Type B pancreatic cell (in vitro differentiated cells): ENCODE measurements at places on chromosomes 1 and 21. TPM values are rescaled to one million over a fixed set of nuclear protein-coding genes. Genes with fewer than 3 reads are reported as not detected.

RNF223 gene
- total RNA-seq, result 1.2 and 2.5 TPM in 2 replicates

SRSF4 gene
- 68.9 and 85.3 TPM in 2 replicates for total RNA-seq

MYOG gene
- 2.1 TPM in 1 of 2 replicates, not detected in the other for total RNA-seq

DNAI4 gene
- total RNA-seq, result 7.6 and 20.1 TPM in 2 replicates

KLHL12 gene
- total RNA-seq, result 24.4 and 33.8 TPM in 2 replicates

TLCD4 gene
- 6.9 and 17.7 TPM in 2 replicates for total RNA-seq

GRIK1 gene
- 4.1 and 6.1 TPM in 2 replicates for total RNA-seq

LPAR3 gene
- total RNA-seq, result 3.7 and 6.4 TPM in 2 replicates

UBE2U gene
- not detected in 2 replicates for total RNA-seq

TNFRSF25 gene
- total RNA-seq, result 27.0 and 29.4 TPM in 2 replicates

TFF2 gene
- total RNA-seq, result 5.2 and 11.3 TPM in 2 replicates

CLCA4 gene
- total RNA-seq, result 0.10 TPM in 1 of 2 replicates, not detected in the other

ANGPTL7 gene
- 0.70 TPM in 1 of 2 replicates, not detected in the other for total RNA-seq

PHACTR4 gene
- total RNA-seq, result 40.3 and 50.3 TPM in 2 replicates

DNA sequence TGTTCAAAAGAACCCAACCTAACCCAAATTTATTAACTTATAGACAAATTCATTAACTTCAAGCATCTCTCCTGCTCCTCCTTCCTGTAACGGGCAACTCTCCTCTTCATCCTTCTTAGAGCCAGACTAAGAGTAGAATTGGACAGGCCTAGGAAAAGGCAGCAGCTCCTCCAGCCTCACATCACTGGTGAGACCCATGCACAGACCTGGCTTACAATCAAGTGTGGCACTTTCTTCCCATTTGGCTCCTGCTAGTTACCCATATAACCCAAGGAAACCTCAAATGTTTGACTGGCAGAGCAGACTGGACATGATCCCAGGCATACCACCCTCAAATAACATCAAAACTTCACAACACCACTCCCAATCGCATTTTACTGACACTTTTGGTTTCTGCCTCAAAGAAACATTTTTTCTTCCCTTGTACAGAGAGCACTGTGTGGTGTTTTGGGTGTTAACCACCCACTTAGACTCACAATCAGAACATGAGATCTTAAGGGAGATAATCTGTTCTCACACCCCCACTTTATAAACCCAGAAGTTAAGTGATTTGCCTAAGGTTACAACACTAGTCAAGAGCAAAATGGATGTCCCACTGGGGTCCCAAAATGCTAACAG, 101.4 kb downstream of the SIPA1L2 start:
- peaks cover 16% of the 10 kb centered on the region for H3K36me3 ChIP-seq
- no peaks in the 10 kb centered on the region for H3K27me3 ChIP-seq
- peaks cover 33% of the 10 kb centered on the region for H3K4me1 ChIP-seq
- peak overlapping the region; percentile 95 for H3K27ac ChIP-seq

DNA sequence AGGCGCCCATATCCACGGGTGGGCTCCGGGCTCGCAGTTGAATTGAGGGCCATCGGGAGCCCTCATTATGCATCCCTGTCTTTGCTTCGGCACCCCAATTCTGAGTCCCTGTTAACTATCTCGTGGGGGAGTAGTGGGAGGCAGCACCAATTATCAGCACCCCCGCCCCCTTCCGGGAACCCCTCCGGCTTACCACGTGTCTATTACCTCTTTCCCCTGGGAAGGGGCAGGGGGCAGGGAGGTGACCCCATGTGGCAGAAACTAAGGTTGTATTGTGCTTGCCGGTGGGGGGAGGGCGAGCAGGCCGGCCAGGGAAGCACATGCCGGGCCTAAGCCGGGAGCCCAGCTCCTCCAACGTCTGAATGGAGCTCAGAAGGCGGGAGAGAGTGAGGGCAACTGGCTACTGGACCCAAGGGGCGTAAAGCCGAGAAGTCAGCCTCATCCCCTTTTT, 1.0 kb downstream of the LIN28A start:
- no peak for DNase-seq
- H3K27ac ChIP-seq, result no peak overlapping the region
- no peaks in the 10 kb centered on the region for H3K36me3 ChIP-seq
- peak overlapping the region; percentile 83 for H3K4me3 ChIP-seq
- peaks cover 61% of the 10 kb centered on the region for H3K27me3 ChIP-seq
- peaks cover 29% of the 10 kb centered on the region for H3K4me1 ChIP-seq

- no peaks in the 10 kb centered on the region for H3K27me3 ChIP-seq
- no peak overlapping the region for H3K4me3 ChIP-seq
- H3K4me1 ChIP-seq, result peaks cover 29% of the 10 kb centered on the region
- H3K27ac ChIP-seq, result no peak overlapping the region
Observed at GRCh38 chr1:201450721-201451291, 18.2 kb downstream of the PHLDA3 start.

- peaks cover 3% of the 10 kb centered on the region for H3K36me3 ChIP-seq
- peaks cover 21% of the 10 kb centered on the region for H3K4me1 ChIP-seq
- H3K4me3 ChIP-seq, result peak overlapping the region; percentile 92
- H3K27ac ChIP-seq, result peak overlapping the region; percentile 87
- DNase-seq, result peak; percentile 73
Observed at GRCh38 chr1:65148548-65149350, 746 bp downstream of the AK4 start.

DNA sequence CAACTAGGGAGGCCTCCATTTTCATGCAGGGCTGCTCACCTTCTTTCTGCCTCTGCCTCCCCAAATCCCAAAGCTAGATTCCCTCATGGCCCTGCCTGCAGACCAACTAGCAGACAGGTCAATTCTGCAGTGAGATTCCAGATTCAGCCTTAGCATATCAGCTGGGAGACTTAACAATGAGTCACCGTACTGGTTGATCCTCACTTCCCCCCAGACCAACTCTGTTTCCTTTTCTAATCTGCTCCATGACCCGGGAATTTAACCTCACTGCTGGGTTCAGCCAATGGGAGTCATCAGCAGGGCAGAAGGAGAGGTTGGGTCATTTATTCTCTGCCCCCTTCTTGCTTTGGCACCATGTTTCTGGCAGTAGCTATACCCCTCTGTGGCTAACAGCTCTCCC, 140.6 kb upstream of the GRIK3 start:
- peaks cover 46% of the 10 kb centered on the region for H3K27me3 ChIP-seq
- no peak overlapping the region for H3K4me3 ChIP-seq
- H3K27ac ChIP-seq, result no peak overlapping the region
- H3K36me3 ChIP-seq, result no peaks in the 10 kb centered on the region
- no peak for DNase-seq

DNA sequence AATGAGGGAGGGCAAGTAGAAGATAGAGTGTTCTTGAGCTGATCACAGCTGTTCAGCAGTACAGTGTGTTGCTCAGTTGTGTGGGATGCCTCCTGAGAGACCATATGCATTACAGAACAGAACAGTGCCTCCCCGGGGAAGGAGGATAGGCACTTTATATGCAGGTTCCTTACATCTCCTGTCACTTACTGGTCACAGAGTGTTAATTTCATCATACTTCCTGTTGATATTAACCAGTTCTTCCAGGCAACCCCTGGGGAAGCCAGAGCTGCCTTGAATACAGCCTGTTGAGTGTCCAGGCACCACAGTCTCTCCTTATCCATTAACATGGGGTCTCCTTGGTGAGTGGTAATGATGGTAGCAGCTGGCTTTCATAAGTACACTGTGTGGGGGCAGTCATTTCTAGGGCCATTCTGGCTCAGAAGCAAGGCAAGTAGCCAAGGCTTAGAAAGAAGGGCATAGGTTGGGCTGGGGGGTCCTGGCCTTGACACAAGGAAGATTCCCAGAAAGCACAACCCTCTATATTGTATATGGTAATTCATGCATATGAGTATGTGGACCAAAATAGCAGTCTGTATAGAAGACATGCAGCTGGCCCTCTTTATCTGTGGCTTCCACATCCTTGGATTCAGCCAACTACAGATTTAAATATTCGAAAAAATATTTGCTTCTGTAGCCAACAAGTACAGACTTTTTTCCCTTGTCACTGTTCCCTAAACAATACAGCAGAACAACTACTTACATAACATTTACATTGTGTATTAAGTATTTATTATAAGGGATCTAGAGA, 142.4 kb downstream of the ZP4 start:
- no peak overlapping the region for H3K27ac ChIP-seq
- no peak for DNase-seq
- no peak overlapping the region for H3K4me3 ChIP-seq
- H3K36me3 ChIP-seq, result no peaks in the 10 kb centered on the region
- peaks cover 12% of the 10 kb centered on the region for H3K4me1 ChIP-seq

GRCh38 chr1:116943438-116943837, 33.7 kb downstream of the PTGFRN start:
- peaks cover 30% of the 10 kb centered on the region for H3K4me1 ChIP-seq
- H3K36me3 ChIP-seq, result peaks cover 34% of the 10 kb centered on the region
- no peak overlapping the region for H3K27ac ChIP-seq
- no peak for DNase-seq

- peaks cover 27% of the 10 kb centered on the region for H3K4me1 ChIP-seq
- peak overlapping the region; percentile 97 for H3K4me3 ChIP-seq
- H3K27ac ChIP-seq, result peak overlapping the region; percentile 97
- no peaks in the 10 kb centered on the region for H3K36me3 ChIP-seq
Observed at GRCh38 chr1:6578624-6579373, 995 bp upstream of the ZBTB48 start.

DNA sequence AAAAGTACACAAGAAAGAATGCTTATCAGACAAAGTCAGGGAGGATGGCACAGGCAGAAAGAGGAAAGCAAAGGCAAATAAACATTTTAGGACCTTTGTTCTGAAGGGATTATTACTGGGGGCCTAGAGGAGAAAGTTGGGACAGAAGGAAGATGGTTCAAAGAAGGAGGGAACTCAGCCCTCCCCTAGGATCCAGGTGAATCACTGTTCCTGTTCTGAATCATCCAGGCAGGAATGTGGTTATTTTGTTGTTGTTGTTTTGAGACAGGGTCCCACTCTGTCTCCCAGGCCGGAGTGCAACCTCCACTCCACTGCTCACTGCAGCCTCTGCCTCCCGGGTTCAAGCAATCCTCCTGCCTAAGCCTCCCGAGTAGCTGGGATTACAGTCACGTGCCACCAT, 38.5 kb upstream of the PSEN2 start:
- H3K36me3 ChIP-seq, result no peaks in the 10 kb centered on the region
- peaks cover 8% of the 10 kb centered on the region for H3K4me1 ChIP-seq
- H3K4me3 ChIP-seq, result no peak overlapping the region
- DNase-seq, result no peak
- H3K27me3 ChIP-seq, result peaks cover 11% of the 10 kb centered on the region

- H3K36me3 ChIP-seq, result no peaks in the 10 kb centered on the region
- no peak for DNase-seq
- peaks cover 31% of the 10 kb centered on the region for H3K4me1 ChIP-seq
- peaks cover 56% of the 10 kb centered on the region for H3K27me3 ChIP-seq
Observed at GRCh38 chr1:202279806-202280205, 61.9 kb downstream of the UBE2T start.

GRCh38 chr1:111832521-111833155, 76.9 kb downstream of the DDX20 start:
- peaks cover 31% of the 10 kb centered on the region for H3K27me3 ChIP-seq
- H3K4me3 ChIP-seq, result no peak overlapping the region
- H3K27ac ChIP-seq, result no peak overlapping the region
- no peak for DNase-seq

- no peak for DNase-seq
- H3K4me1 ChIP-seq, result no peaks in the 10 kb centered on the region
- no peaks in the 10 kb centered on the region for H3K36me3 ChIP-seq
- peaks cover 3% of the 10 kb centered on the region for H3K27me3 ChIP-seq
- no peak overlapping the region for H3K4me3 ChIP-seq
- H3K27ac ChIP-seq, result no peak overlapping the region
Observed at GRCh38 chr21:31592963-31593560, 66.4 kb upstream of the SOD1 start.

GRCh38 chr1:112720800-112721199, 5.7 kb upstream of the PPM1J start:
- no peaks in the 10 kb centered on the region for H3K36me3 ChIP-seq
- H3K4me3 ChIP-seq, result no peak overlapping the region
- peaks cover 25% of the 10 kb centered on the region for H3K4me1 ChIP-seq

DNA sequence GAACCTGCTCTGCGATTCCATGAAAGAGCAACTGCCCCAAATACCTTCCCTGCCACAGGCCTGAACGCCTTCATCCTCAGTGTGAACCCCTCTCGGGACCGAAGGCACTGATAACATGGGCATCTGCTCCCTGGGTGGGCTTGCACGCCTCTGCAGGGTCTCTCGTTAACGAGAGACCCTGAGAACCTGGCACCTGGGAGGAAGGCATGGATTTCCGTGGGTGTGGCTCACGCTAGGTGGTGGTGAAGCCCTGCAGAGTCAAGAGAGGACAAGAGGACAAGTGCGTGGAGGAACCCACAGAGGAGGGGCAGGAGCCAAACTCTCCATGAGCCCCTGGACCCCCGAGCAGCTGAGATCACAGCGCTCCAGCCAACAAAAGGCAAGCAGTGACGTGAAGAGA, 26.8 kb upstream of the COL6A2 start:
- no peaks in the 10 kb centered on the region for H3K36me3 ChIP-seq
- H3K4me3 ChIP-seq, result no peak overlapping the region
- DNase-seq, result peak; percentile 43
- H3K27ac ChIP-seq, result no peak overlapping the region
- peaks cover 16% of the 10 kb centered on the region for H3K4me1 ChIP-seq

DNA sequence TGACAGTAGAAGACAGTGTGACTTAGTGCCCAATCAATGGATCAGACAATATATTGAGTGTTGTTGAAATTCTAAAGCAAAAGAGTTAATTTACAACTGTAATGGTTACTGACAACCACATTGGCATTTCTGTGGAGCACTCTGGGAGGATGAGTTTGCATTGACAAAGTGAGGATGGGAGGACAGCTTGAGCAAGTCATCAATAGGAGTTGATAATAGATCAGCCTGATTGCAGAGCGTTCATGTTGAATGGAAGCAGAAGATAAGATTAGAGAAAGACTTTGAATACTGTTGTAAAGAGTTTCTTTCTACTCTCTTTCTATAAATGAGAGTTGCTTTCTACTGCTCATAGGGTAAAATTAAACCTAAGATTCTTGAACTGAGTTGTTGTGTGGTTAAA, 3.9 kb downstream of the EEIG2 start:
- no peak overlapping the region for H3K4me3 ChIP-seq
- no peak for DNase-seq
- no peak overlapping the region for H3K27ac ChIP-seq
- H3K27me3 ChIP-seq, result no peaks in the 10 kb centered on the region

DNA sequence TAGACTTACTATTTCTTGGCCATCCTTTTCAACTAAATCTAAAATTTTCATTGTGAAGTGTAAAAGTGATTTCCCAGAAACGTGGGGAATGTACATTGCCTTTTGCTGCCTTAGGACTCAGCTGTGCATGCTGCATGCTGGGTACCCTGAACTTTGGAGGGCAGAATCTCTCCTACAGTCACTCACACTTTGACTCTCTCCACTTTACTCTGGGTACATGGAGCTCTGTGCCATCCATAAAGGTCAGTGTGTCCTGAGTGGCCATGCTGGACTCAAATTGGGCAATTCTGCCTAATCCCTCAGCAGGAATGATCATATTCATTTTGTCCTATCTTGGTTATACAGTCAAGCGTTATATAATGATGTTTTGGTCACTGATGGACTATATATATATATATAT, 105.6 kb downstream of the NR5A2 start:
- H3K4me3 ChIP-seq, result no peak overlapping the region
- no peak overlapping the region for H3K27ac ChIP-seq
- H3K36me3 ChIP-seq, result no peaks in the 10 kb centered on the region

- peaks cover 28% of the 10 kb centered on the region for H3K27me3 ChIP-seq
- no peaks in the 10 kb centered on the region for H3K36me3 ChIP-seq
Observed at GRCh38 chr1:202233171-202233570, 39.6 kb downstream of the LGR6 start.
